ENCODE measurements at places on chromosomes 11 and 22.

DNA sequence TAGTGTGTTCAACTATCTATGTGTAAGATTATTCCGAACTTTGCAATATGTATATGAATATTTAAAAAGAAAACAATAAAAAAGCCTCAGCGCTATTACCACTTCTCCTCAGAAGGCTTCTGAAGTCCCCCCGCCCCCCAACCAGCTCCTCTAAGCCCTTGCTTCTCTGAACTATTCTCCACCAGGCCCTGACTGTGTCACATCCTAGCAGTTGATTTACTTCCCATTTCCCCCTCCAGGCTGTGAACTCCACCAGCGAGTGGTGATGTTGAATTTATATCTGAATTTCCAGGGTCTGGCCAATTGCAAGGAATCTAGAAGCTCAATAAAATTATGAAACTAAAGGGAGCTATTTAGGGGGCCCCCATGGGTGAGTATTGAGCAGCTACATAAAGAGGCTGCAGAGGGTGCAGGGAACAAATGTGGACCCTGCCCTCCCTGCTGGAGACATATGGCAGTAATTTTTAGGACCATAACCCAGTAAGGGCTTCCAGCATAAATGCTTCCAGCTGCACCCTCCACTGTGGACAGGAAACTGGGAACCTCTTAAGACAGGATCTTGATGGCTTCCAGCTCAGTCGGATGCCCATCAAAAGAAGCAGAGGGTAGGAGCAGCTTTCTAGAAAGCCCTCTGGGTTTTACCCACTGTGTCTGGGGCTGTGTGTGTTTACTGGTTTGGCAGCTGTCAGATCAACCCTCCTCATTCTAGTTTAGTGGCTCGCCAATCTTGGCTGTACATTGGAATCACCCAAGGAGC is 81.4 kb downstream of the TIMP3 start:
- DNase-seq = no peak

- DNase-seq = no peak
These were observed 120.5 kb downstream of the HIPK3 start for GRCh38 chr11:33377412-33378370.

GRCh38 chr11:108239076-108239475 is 16.2 kb downstream of the ATM start:
- no peak for DNase-seq

GRCh38 chr11:20213790-20214189 is 53.5 kb upstream of the DBX1 start:
- no peak for DNase-seq

- DNase-seq = peak; percentile 40
These were observed 25.8 kb upstream of the MPPED1 start for GRCh38 chr22:43385770-43386641.

- no peak for DNase-seq
These were observed at the start of gene OTOG for GRCh38 chr11:17547051-17547577. Gene OTOG (plus strand): TSS chr11:17547259. CDS start chr11:17547373, 114 bp downstream.
